ENCODE measurements at places on chromosomes 3 and 15.

GRCh38 chr3:170033489-170033888 is 4.3 kb upstream of the GPR160 start:
- DNase-seq = no peak

- DNase-seq = no peak
Observed at GRCh38 chr3:112000966-112001365, 2.2 kb downstream of the TAGLN3 start.

DNA sequence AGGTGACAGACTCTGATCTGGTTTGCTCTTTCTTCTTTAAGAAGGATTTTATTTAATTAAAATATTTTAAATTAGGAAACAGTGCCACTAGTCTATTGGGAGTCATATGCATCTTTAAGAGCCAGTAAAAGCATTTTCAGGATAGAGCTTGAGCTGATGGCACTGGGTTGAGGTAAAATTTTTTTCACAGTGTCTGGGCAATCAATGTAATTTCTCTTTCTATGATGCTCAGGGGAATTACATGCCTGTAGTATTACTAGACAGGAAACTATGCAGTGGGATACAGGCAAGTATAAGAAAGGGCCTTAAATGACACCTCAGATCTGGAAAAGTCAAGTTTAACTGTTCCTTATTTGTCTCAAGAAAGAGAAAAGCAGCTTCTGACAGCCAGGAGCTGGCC is 76.4 kb downstream of the GAP43 start:
- DNase-seq = no peak

DNA sequence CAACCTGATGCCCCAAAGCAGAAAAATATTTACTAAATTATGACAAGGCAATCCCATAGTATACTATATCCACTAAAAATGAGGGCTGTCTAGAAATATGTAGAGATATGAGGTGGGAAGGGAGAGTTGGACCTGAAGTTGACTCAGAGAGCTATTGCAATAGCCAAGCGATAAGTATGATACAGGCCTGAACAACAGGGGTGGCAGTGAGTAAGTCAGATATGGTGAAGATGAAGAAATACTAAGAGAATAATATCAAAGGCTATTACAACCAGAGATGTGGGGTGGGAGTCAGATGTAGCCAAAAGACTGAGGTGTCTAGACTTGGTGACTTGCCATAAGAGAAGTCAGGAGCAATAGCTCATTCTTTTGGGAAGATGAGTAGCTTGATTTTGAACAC is 9.2 kb downstream of the HSPBAP1 start:
- no peak for DNase-seq

DNA sequence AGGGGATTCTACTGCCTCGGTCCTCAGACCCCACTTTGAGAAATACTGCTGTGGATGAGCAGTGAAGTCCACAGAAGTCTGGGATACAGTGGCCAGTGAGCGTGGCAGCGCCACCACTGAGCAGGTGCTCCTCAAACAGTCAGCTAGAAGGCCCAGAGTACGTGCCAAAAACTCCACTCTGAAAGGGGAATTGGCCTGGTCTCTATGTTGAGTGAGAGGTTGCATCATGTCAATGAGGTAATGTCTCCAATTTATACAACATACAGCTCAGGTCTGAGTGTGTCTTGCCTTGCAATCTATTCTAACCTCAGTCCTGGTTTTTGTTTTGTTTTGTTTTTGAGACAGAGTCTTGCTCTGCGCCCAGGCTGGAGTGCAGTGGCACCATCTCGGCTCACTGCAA is 53.3 kb upstream of the ETV5 start:
- no peak for DNase-seq

DNA sequence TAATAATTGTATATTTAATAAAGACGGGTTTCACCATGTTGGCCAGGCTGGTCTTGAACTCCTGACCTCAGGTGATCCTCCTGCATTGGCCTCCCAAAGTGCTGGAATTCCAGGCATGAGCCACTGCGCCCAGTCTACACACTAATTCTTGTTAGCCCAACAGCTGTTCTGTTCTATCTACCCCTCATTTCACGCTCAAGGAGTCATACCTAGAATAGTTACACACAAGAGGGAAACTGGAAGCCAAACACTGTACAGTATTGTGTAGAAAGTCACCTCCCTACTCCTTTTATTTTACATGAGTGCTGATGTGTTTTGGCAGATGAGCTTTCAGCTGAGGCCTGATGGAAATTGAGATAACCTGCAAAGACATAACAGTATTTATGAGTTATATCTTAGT is 13.4 kb upstream of the CTDSPL2 start:
- DNase-seq = no peak

DNA sequence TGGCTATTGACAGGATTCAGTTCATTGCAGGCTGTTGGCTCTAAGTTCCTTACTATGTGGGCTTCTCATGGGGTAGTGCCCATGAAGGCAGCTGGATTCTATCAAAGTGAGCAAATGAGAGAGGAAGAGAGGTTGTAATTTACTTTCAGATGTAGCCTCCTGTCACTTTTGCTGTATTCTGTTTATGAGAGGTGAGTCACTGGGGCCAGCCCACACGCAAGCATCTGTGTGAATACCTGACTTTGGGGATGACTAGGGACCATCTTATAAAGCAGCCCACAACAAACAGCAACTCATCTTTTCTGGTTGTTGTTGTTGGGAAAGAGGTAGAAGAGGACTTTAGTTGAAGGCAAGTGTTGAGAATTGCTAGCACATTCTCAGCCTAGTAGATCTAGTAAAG is 506.3 kb upstream of the GRM7 start:
- DNase-seq = no peak

- no peak for DNase-seq
Observed at GRCh38 chr3:136749091-136749490, 3.1 kb downstream of the STAG1 start.

- DNase-seq = no peak
Observed at GRCh38 chr15:30068326-30068725, 14.4 kb upstream of the GOLGA8J start.

- DNase-seq = no peak
Observed at GRCh38 chr3:158167737-158168557, 58.1 kb downstream of the RSRC1 start.

GRCh38 chr3:180996415-180996932 is 6.9 kb upstream of the DNAJC19 start:
- DNase-seq = no peak

DNA sequence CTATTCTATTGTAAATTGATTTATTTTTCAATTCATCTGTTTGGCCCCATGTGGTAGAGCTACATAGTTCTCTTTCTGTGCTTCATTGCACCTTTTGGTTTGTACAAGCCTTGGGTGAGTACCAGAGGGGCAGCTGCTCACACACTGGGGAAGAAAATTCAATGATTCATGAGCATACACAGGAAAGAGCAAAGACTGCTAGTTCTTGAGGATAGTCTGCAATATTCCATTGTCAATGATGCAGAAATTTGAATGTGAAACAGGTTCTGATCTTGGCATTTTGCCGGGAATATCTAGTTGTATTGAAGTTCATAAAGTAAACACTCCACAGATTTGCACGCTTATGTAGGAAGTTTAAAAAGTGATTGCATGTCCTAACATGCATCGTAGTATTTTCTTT is 304.6 kb downstream of the NAALADL2 start:
- DNase-seq = no peak

DNA sequence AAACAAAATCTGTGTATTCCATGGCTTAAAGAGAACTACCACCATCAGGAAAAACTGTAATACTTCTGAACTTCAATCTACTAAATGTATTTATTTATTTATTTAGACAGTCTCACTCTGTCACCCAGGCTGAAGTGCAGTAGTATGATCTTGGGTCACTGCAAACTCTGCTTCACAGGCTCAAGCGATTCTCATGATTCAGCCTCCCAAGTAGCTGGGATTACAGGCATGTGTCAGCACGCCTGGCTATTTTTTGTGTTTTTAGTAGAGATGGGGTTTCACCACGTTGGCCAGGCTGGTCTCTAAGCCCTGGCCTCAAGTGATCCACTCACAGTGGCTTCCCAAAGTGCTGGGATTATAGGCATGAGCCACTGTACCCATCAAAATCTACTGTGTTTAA is 202.3 kb upstream of the POU1F1 start:
- DNase-seq = no peak

- DNase-seq = no peak
Observed at GRCh38 chr15:89457086-89457485, 39.3 kb downstream of the RHCG start.

DNA sequence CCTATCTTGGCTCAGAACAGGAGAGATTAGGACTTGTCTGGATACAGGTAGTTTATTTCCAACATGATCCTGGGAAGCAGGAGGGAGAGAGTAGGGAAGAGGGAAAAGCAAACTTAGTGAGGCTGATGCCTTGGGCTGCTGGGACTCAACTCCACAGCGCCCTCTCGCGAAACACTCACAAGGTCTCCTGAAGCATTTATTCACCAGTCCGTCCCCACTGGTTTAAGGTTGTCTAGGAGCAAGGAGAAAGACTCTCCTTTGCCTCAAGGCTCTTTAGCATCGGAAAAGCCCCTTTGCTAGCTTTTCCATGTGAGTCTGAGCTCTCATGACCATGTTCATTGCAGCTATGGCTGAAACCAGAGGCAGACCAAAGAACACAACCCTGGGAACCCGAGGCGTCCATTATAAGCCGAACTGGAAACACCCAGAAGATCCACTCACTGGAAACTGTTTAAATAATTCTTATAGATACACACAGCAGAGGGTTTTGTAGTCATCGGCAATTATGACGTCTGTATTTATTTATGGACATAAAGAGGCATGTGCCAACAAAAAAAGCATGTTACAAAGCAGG is 244.5 kb downstream of the CD47 start:
- DNase-seq = no peak

DNA sequence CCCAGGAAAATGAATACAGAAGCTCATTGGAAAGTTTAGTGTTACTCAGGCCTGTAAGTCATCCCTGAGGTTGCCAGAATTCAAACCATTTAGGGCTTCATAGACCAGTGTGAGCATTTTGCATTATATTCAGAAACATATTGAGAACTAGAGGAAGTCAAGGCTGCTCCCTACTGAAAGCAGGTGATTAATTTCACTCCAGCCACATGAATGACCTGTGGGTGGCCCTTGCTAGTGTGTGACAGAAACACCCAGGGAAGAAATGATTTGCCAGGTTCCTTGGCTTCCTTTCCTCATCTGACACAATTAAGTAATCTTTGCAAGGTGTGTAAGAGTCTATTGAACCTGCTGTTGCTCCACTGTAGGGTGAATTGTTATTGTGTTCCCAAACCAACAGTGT is 61.8 kb downstream of the GAP43 start:
- DNase-seq = no peak

DNA sequence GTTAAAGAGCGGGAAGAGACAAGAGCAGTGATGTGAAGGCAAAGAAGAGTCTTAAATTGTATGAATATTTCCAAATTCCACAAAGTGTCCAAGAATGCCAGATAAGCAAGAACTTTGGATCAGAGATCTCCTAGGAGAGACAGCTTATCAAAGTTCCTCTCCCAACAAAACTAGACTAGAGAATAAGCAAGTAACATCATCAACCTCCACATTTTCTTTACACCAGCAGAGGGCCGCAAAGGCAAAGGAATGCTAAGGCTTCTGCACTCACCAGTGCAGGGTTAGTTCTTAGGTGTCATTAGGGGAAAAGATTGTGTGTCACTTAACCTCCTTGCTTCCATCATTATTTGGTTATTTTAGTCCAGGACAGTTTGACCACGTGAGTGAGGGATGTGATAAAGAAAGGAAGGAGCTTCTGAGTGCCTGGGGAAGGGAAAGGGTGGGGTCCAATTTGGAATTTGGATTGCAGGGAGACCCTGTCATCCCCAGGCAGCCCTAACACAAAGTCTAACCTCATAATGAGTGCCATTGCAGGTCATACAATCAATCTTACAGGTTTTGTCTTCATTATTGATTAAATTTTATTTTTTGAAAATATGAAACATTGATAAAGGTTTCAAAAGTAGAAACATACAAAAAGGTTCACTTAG is 7.5 kb upstream of the CMTM6 start:
- DNase-seq = no peak

DNA sequence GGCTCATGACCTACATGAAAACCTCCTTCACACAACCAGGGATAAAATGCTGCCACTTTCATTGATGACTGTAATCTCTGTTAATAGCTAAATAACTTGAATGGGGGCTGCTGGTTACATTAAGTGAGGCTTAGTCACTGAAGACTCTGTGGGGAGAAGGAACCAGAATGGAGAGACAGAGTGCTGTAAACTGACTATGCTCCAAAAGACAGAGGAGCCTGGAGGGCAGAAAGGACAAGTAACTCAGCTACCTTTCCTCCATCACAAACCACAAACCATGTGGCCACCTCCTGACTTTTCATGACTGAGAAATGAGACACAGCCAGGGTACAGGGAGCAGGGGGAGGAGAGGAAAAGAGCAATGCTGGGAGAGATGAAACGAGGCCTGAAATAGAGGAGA is 97.1 kb upstream of the TRIM42 start:
- DNase-seq = no peak

- no peak for DNase-seq
Observed at GRCh38 chr3:117079997-117080396, 370.4 kb downstream of the TUSC7 start.

DNA sequence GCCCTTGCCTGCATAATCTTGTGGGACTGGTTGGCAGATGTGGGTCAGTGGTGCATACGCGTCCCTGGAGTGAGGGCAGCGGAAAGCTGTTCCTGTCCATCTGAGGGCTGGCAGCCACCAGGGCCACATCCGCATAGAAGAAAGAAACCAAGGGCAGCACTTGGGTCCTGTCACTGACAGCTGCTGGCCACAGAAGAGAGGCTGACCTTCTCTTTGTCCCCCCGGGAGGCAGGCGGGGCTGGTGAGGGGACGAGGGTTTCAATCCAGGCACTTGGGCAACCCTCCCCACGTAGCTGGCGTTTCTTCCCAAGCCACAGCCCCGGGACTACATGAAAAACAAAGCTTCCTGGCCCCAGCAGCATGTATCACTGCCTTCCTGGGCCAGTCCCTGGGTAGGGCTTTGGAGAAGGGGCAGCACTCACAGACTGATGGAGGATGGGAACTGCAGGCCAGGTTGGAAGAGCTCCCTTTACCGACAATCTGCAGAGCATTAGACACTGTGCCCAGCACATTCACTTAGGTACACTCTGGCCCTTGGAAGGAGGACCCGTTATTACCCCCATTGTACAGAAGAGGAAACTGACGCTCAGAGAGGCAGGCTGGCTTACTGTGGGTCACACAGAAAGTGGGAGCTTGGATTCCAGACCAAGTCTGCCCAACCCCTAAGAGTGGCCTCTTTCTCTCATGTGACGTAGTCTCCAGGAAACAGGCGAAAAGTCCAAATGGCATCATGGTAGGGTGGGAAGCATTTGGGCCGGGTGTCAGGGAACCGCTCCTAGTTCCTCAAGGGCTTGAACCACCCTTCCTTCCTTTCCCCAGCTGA is 78.8 kb upstream of the SLC6A6 start:
- DNase-seq = no peak
